ENCODE measurements at places on chromosomes 4 and X.

- DNase-seq = no peak
Observed at GRCh38 chrX:48472851-48473703, 2.9 kb upstream of the FTSJ1 start.

GRCh38 chr4:31041385-31041784, 321.2 kb downstream of the PCDH7 start:
- DNase-seq = no peak

DNA sequence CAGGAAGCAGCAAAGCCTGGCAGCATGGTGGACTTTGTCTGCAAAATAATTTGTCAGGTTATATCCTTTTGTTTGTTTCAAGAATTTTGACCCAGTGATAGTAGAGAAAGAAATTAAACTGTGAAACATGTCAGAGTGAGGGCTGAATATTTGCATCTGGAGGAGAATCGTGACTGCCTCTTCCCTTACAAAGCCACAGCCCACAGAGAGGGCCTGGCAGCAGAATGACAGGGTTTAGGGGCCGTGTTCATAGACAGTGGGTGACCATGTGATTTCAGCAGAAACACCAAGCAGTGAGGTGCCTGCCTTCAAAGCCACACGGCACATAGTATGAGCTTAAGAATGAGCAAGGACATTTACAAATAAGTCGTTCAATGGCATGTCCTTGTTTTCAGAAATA, 24.4 kb upstream of the PLAC8 start:
- no peak for DNase-seq

GRCh38 chr4:76233529-76233928, 18.0 kb upstream of the FAM47E start:
- no peak for DNase-seq

- DNase-seq = no peak
Observed at GRCh38 chr4:20645236-20645635, 55.0 kb upstream of the PACRGL start.

DNA sequence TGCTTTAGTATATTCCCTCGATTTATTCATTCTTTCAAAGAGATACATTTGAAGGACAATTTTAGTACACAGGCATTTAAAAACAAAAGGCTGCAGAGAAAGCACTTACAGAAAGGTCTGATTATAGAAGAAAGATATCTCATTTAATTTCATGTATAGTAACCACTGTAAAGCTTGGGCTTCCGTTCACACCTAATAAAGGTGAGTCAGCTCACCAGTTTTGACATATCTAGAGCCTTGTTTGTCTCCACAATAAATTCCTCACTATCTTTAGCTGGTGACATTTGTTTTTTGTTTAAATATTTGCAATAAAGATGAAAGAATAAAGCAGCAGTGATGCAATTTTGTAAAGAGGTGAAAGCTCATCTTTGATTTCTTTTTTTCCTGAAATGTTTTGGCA, 1.1 kb upstream of the EPHA5 start:
- DNase-seq = no peak

- no peak for DNase-seq
Observed at GRCh38 chr4:162700815-162701361, 465.8 kb downstream of the NAF1 start.

DNA sequence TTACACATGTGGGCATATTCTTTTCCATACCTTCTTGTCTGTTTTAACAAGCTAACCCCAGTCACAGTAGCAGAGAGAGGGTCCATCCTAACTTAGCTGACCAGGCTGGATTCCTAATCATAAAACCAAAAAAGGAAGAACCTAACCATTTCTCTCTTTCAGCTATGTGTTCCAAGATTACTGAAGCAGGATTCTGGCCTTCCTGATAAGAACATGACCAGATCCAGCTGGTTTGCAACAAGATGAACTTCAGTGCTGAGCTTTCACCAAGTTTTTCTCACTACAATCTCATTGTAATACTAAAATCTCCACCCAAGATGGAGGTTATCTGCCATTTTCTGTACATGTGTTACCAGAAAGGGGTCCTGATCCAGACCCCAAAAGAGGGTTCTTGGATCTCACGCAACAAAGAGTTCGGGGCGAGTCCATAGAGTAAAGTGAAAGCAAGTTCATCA, 20.4 kb upstream of the UBA6 start:
- no peak for DNase-seq

GRCh38 chr4:140331245-140331644, 42.2 kb upstream of the SCOC start:
- DNase-seq = peak; percentile 58

- DNase-seq = no peak
Observed at GRCh38 chrX:23195761-23196160, 138.9 kb upstream of the PTCHD1 start.

DNA sequence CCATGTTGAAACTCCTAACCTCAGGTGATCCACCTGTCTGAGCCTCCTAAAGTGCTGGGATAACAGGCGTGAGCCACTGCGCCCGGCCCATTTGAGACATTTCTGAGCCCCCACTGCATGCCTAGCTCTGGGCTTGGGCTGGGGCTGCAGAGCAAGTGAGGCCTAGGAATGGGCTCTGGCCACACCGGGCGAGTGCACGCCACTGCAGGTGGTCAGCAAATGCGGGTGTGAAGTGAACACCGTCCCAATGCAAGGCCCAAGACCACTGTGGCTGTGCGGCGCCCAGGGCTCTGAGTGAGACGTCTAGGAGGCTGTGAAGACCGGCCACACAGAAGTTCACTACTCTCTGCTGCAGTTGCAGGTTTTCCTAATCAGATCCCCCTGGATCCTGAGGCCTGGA, 9.5 kb downstream of the SH3TC1 start:
- no peak for DNase-seq

GRCh38 chr4:73434311-73434710, 1.7 kb upstream of the AFP start:
- peak; percentile 5 for DNase-seq

- no peak for DNase-seq
Observed at GRCh38 chrX:31287861-31288260, 216.0 kb upstream of the FTHL17 start.

GRCh38 chrX:15465896-15466651, 27.1 kb downstream of the PIR start:
- no peak for DNase-seq

DNA sequence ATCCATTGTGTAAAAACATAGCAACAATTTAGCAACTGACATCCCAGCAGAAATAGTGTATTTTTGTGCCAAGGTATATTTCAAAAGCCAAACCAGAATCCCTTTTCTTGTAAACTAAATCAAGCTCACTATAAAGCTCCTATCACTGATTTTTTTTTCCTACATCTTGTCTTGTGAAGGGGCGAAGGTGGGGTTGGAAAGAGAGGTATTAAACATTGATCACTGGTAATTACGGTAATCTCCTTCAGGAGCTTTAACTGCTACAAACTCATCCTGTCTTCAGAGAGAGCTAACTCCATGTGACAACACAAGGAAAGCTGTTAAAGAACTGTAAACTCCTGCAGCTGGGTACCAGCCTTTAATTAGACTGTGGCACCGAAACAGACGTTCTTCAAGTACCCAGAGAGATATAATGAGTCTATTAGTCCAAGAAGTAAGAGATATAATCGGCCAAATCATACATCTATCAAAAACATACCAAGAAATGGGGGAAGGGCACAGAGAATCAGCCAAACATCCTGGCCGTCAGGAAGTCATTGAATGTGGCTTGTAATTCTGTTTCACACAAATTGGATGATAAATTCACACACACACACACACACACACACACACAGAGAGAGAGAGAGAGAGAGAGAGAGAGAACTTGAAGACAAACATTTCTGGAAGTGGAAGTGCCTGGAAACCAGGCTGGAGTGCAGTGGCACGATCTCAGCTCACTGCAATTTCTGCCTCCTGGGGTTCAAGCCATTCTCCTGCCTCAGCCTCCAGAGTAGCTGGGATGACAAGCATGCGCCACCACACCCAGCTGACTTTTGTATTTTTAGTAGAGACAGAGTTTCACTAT, 111.9 kb upstream of the PPARGC1A start:
- no peak for DNase-seq

DNA sequence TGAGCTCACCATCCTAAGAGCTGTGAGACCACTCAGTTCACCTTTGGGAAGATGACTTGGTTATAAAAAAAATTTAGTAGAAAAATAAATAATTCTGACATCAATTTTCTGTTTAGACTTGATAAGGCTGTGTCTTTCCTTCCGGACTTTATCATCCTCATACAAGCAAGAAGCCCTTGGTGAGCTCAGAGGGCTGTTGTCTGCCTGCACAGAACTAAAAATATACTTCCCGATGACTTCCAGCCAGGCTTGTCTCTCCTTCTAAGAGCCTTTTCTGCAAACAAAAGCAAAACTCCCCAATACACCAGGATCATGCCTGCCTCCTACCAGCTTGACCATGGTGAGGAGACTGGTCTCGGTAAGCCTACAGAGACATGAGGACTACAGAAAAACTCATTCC, 58.3 kb upstream of the PHOX2B start:
- no peak for DNase-seq

GRCh38 chr4:153146961-153147360, 57.3 kb upstream of the TRIM2 start:
- DNase-seq = no peak

DNA sequence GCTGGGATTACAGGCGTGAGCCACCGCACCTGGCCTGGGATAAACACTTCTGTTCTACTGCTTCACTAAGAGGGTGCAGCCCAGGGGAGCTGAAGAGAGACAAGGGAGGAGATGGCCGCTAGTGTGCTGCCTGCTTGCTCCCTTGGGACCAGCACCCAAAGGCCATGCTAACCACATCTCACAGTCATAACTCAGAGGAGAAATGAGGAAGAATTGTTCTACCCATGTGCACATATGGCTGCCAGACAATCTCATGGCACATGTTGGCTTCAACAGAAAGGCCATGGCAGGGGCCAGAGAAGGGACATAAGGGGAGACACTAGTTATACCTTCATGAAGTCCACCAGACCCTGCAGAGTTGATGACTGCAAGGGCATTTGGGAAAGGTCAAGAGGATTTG, 22.4 kb downstream of the CLDN22 start:
- no peak for DNase-seq

GRCh38 chrX:30881797-30882196, 7.3 kb downstream of the TAB3 start:
- no peak for DNase-seq

DNA sequence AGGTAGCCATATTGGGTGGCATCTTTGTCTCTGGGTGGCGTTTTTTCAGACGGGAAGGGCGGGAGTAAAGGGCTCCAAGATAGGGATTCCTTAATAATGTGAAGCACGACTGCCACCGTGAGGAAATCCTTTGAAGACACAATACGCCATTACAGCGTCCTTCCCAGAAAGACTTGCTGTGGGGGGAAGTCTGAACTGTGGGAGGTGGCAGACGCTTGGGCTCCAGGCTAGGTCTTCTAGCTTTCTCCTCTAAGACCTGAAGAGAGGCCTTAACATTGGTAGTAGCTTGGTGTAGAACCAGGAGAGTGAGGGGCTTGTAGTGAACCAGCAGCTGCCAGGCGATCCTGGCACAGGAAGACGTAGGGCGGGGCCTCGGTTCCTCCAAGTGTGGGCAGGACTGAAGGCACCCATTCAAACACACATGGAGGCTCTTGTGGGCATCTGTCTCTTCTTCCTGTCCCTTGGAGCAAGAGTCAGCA, 197.3 kb downstream of the OR13H1 start:
- no peak for DNase-seq

- no peak for DNase-seq
Observed at GRCh38 chr4:121212806-121213205, 48.7 kb upstream of the TNIP3 start.

- peak; percentile 11 for DNase-seq
Observed at GRCh38 chr4:152780267-152780778, 569 bp downstream of the ARFIP1 start.

DNA sequence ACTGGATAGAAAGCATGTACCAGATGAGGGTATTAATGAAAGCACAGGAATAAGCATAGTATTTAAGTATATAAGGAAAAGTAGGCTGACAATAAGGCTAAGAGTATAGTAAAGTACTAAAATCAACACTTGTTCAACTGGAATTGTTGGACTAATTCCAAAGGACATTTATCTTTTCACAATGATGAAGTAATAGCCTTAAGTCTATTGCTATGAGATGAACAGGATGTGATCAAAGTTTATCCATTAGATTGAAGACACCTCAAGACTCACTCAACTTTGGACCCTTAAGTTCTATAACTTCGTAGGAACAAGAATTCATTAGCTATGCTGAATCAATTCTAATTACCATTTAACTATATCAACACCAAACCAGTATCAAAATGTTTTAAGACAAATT, 7.6 kb downstream of the MAD2L1 start:
- no peak for DNase-seq

DNA sequence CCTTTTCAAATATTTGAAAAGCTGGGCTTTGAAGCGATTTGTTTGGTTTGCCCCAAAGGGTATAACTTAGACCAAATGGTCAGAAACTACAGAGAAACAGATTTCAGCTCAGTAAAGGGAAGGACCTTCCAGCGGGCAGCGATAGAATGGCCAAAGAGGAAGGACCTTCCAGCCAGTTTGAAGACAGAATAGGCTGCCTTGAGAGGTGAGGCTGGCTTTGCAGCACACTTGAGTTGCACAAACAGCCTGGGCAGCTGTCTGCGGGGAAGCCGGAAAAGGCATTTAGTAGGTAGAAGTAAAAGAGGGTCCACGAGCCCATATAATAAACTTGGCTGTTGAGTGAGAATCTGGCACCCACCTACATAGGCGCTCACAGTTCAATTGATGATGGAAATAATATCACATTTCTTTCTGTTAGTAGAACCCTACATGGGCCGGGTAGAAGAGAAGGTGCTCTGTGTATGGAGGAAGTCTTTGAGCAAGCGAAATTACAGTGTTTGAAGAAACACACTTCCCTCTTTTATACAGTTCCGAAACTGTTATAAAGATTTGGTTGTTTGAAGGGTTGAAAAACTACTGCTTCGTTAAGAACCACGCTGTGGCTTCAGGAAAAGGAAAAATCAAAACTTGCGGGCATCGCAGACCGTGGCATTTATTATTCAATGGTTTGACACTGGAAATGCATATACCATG, 75.0 kb upstream of the SORBS2 start:
- peak; percentile 11 for DNase-seq

- DNase-seq = no peak
Observed at GRCh38 chrX:29542152-29542551, 673.2 kb upstream of the MAGEB2 start.

DNA sequence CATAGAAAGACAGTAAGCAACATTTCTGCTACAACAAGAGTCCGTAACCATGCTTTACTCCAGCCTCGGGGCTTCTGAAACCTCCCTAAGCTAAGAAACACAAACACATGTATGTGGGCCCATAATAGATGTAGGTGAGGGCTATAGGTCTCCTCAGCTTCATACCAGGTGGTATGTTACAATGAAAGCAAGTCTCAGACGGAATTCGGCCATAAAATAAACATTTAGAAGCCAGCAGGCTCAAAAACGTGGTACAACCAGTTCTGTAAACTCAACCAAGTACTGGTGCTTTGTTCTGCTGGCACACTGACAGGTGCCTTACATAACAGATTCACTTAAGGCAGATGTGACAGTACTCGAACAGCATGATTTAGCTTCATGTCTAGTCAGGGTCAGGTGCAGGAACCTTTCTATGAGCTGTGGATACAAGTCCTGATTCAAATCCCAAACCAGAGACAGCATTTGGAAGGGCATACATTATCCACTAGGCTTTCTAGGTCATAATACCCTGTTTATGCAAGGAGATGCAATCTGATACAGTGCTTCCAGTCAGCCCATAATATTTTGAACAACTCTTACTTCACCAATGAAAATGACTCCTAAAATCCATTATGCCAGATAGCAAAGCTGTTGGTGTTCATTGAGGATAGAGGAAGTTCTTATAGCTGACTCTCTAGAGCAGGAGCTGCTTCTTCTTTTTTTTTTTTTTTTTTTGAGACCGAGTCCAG, 113.8 kb upstream of the ENPP6 start:
- peak; percentile 79 for DNase-seq
